ENCODE measurements at places on chromosomes 1 and 21. TPM values are rescaled to one million over a fixed set of nuclear protein-coding genes. Genes with fewer than 3 reads are reported as not detected.

The ADAMTSL4 gene
- total RNA-seq: 28.9 TPM

The HAPLN2 gene
- 0.43 TPM for total RNA-seq

The TFAP2E gene
- total RNA-seq: 0.48 TPM

The SLAMF6 gene
- total RNA-seq: 0.13 TPM

The S100A2 gene
- total RNA-seq: 5.0 TPM

The SLC9C2 gene
- total RNA-seq: 0.13 TPM

The C1QC gene
- 38.6 TPM for total RNA-seq

The PTGER3 gene
- 1.1 TPM for total RNA-seq

The CCDC17 gene
- 1.2 TPM for total RNA-seq

The CA6 gene
- total RNA-seq: not detected

The DSCAM gene
- total RNA-seq: not detected

The FCER1G gene
- total RNA-seq: 11.4 TPM

The ADORA3 gene
- 0.51 TPM for total RNA-seq

The GPR61 gene
- 0.13 TPM for total RNA-seq

The MCOLN2 gene
- 0.13 TPM for total RNA-seq

The IGSF9 gene
- total RNA-seq: not detected

The ZYG11B gene
- 47.6 TPM for total RNA-seq

The HMGCS2 gene
- total RNA-seq: 0.38 TPM

The ATP1A4 gene
- total RNA-seq: 1.0 TPM

Data from cardiac septum (tissue), 1 donor.